ENCODE measurements at places on chromosomes 5 and 9. TPM values are rescaled to one million over a fixed set of nuclear protein-coding genes. Genes with fewer than 3 reads are reported as not detected.

CTXN3 gene
- not detected for total RNA-seq

GRCh38 chr5:40383749-40384651, 295.7 kb upstream of the PTGER4 start:
- peak; percentile 41 for DNase-seq

DNA sequence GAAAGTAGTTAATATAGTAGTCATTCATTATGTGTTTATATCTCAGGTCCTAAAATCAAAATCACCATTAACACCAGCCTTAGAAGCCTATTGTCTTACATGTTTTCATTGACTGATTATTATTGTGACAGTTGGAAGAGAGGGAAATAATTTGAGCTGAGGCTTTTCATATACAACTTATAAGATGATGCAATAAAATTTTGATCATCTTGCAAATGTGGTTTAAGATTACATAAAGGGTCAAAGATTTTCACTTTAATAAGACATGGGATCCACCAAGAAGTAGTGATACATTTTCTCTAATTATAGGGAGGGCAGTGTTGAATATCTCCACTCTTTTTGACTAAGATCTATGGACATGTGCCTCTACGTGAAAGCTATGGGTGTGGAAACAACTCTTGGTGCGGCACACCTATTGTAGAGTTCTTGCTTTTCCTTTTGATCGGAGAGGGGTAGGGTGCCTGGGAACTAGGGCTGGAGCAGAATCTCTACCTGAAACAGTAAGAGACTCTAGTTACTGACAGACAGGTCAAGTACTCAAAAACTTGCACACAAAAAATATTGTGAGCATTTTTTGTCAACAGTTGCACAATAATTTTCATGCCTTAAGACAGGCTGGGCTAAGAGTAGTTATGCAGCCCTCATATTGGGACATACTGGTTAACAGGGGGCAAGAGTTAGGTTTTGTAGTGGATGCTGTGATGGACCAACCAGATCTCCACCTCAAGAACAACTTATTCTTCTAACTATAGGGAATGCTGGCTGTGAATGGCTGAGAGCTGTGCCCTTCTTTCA, 139.3 kb upstream of the FST start:
- DNase-seq, result no peak

- DNase-seq, result no peak
Measured at GRCh38 chr9:131478421-131478868, 24.3 kb upstream of the POMT1 start.

DNA sequence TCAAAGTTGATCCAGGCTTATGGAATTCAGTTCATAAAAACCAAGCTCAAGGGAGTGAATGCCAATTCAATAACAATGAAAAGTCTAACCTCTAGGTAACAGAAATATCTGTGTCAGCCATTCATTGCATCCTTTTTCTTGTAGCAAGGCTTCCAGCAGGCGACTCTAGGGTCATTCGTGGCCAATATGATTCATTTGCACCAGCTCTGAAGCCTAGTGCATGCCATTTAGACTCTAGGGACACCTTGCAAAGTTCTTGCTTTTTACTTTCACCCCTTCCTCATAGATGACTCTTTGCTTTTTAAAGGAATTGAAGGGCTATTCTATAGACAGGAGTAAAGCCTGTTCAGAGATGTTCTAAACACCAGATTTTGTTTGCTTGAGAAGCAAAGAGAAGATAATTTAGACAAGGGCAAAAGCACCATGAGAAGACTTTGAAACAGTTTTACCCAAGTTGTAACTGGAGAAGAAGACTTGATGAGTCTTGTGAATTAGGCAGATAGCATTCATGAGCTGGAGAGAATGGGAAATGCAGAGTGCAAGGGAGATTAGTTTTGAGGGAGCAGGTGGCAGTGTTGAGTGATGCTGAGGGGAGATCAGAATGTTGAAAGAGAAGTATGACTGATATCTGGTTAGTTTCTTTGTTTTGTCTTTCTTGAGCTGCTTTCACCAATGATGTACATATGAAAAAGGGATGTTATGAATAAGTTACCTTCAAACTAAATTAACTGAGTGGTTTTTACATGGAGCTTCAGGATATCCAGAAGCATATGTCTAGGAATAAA, 94.5 kb downstream of the F2RL2 start:
- no peak for DNase-seq

- no peak for DNase-seq
Measured at GRCh38 chr9:87685871-87686519, 39.9 kb upstream of the CTSL start.

EFNA5 gene
- 59.3 TPM for total RNA-seq

GRCh38 chr5:76383126-76383832, 19.8 kb upstream of the IQGAP2 start:
- no peak for DNase-seq

ARSB gene
- 30.2 TPM for total RNA-seq

PPP2R2B gene
- total RNA-seq, result 2.4 TPM

- no peak for DNase-seq
Measured at GRCh38 chr9:69483886-69484422, 158.9 kb downstream of the ENTREP1 start.

DNA sequence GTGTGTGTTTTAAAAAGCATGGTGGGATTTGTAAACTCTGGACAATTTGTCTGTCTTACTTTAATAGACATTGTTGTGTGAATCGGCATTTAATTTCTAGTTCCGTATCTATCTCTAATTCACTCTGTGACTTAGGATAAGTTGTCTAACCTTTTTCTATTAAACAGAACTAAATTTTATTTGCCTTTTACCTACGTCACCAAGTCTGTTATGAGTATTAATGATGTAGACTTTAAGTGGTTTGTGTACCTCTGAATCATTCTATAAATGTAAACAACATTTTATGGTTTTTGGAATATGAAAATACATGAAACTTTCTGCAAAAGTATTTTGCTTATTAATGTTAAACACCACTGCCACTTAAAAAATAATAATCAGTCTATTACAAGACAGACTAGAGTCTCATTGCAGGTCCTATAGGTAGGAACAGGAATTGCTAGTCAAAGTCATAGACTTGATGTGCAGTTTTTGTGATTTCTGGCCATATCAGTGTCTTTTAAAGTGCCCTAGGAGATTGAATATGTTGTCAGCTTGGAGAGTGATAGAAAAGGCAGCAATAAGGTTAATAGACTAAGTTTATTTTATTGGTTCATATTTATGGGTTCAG, 5.6 kb downstream of the RBM27 start:
- DNase-seq, result no peak

- DNase-seq, result no peak
Measured at GRCh38 chr9:126429190-126429589, 102.6 kb downstream of the MVB12B start.

GABRA1 gene
- 0.41 TPM for total RNA-seq

SLC34A1 gene
- not detected for total RNA-seq

GRCh38 chr9:117224695-117225094, 190.2 kb downstream of the ASTN2 start:
- DNase-seq, result no peak

GRCh38 chr5:173807181-173807655, 80.9 kb upstream of the CPEB4 start:
- no peak for DNase-seq

- DNase-seq, result no peak
Measured at GRCh38 chr9:83521411-83521810, 16.8 kb downstream of the FRMD3 start.

RASGRF2 gene
- 8.5 TPM for total RNA-seq

- no peak for DNase-seq
Measured at GRCh38 chr9:123000371-123001068, 32.9 kb upstream of the GPR21 start.

DNA sequence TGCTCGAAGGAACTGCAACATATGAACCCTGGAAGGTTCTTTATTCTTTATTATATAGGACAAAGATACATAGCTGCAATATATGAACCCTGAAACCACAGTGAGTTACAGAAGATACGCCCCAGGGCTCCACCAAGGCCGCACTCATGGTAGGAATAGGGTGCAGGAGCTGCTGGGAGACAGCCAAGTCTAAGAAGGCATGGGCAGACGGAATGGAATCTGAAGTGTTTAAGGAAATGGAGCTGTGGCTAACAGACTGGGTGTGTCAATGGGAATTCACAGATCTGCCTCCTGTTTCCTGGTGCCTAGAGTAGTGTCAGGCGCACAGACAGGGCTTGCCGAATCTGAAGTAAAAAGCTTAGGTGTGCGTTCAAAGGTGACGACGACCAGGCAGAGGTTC, 286.4 kb downstream of the DENND1A start:
- no peak for DNase-seq

GRCh38 chr9:133002147-133003070, 23.9 kb downstream of the GFI1B start:
- no peak for DNase-seq

DNA sequence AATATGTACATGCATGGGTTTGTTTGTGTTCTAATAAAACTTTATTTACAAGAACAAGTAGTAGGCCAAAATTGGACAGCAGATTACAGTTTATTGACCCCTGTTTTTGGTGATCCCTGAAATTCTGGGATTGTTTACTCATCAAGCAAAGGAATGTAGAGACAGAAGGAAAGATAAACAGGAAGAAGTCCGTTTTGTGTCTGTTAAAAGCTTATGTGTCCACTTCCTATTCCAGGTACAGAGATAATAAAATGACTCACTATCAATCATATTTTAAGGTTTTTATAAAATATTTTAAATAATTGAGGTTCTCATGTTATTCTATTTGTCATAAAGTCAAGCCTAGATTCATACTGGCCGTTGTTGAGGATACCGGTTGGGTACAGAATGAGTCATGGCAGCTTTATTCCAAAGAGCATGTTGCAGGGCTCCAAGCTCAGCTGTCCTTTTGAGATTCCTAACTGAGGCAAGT, 214.9 kb upstream of the DAB2 start:
- DNase-seq, result peak; percentile 41

SLC31A2 gene
- total RNA-seq, result 8.4 TPM

Measured in astrocyte (in vitro differentiated cells and primary cell).